ENCODE measurements at places on chromosomes 5 and 9. TPM values are rescaled to one million over a fixed set of nuclear protein-coding genes. Genes with fewer than 3 reads are reported as not detected.
A peak's percentile ranks its signal among the peaks of the same experiment; 100 is the strongest.

GRCh38 chr5:84602371-84602771, 217.7 kb upstream of the EDIL3 start:
- no peak for DNase-seq

DNA sequence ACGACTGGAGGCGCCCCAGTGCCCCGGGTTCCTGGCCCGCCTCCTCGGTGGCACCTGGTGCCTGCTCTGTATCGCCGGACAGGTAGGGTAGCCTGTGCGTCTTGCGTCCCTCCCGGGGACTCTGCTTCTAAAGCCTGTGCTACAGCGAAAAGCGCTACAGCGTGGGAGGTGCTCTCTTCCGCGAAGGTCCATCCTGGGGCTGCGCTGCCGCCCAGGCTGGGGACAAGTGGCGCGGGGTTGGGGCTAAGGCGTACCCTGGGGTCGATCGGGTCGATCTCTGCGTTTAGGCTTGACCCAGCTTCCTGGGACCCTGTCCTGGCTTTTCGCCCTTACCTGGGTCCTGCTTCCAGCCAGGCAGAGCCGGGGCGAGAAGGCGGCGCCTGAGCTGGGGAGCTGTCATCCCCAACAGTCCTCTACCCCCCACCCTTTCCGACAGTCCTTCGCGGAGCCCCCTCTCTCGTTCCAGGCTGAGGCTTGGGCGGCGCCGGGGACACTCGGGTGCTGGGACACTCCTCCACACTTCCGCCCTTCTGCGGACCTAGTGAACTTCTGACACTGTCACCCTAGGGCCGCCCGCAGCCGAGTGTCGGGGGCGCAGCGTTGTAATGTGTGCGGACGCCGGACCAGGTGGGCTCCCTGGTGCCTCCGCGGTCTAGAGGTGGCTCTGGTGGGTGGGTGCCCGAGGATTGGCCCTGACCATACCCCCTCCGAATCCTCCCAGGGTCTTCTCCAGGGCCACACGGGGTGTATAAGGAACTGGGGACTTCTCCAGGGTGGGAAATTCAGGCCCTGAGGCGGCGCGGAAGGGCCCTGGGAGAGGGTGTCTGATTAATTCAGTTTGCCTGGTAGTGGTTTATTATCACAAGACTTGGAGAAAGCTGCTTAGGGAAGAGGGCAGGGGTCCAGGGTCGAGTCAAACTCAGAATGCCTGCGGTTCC, 328.2 kb downstream of the SH3GL2 start:
- DNase-seq, result no peak

DNA sequence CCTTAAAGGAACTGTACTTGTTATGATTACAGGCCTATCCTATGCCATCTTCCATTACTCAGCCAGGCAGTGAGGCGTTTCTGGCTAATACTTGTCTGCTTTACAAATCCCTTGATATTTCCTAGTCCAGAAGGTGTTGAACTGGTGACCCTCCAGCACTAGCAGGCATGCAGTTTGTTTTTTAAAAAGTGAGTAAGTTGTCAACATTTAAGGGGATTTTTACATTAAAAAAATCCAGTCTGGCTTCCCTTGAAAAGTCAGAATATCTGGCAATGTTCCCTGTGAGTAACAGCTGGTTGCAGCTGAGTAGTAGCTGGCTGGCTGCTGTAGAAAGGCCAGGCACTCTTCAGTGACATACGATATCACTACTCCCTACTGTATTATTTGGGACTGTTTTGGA, 21.8 kb downstream of the GRIN3A start:
- DNase-seq, result no peak

DNA sequence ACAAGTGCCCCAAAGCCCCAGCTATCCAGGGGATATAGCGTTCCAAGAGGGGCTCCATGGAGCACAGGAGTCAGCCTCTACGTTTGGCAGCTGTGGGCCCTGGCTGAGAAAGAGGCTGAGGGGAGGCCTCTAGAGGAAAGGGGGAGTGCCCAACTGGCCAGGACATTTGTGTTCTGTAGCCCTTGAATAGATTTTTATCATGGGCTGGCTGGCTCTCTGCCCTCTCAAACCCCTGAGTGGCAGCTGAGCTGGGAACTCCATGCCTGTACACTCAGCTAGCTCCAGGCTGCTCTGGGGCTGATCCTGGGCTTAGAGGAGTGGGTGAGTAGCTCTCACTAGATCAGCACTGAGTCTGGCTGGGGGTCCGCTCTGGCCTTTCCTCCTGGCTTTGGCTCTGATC, 285.0 kb downstream of the ZSWIM6 start:
- DNase-seq, result no peak

DNA sequence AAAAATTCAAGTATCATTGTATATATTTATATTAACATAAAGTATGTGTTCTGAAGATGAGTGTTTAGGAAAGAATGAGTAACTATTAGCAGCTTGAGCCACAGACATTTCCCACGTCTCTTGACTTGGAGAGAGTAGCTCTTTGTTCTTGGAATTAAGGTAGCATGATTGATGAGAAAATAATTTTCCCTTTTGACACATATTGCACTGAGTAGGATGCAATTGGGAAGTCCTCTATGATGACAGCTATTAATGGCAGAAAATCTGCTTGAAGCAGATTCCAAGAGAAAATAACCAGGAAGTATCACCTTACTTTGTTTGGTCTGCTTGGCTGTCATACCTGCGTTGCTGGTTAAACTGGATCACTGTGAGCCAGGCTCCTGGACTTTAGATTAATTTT, 204.8 kb downstream of the TLE4 start:
- no peak for DNase-seq

- peak; percentile 64 for DNase-seq
Measured at GRCh38 chr5:40755093-40755406, 711 bp downstream of the TTC33 start.

DNA sequence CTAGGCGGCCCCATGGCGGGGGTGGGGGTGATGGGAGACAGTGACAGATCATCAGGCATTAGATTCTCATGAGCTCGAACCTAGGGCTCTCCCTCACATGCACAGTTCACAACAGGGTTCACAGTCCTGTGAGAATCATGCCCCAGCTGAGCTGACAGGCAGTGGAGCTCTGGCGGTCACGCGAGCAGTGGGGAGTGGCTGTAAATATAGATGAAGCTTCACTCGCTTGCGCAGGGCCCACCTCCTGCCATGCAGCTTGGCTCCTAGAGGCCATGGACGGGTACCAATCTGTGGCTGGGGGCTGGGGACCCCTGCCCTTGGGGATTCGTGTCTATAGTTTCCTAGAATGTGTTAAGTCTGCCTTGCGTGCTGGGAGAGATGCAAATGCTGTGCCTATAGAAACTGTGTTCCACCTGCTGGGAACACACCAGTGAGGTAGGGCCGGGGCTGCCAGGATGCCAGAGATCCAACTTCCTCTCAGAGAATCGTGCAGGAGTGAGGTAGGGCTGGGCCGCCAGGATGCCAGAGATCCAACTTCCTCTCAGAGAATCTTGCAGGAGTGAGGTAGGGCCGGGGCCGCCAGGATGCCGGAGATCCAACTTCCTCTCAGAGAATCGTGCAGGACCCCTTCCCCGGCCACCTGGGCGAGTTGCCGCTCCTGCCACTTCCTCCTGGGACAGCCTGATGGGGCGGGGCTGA, 14.1 kb upstream of the EXOC3 start:
- DNase-seq, result no peak

GRCh38 chr9:118883411-118883810, 485.8 kb downstream of the BRINP1 start:
- DNase-seq, result no peak

DNA sequence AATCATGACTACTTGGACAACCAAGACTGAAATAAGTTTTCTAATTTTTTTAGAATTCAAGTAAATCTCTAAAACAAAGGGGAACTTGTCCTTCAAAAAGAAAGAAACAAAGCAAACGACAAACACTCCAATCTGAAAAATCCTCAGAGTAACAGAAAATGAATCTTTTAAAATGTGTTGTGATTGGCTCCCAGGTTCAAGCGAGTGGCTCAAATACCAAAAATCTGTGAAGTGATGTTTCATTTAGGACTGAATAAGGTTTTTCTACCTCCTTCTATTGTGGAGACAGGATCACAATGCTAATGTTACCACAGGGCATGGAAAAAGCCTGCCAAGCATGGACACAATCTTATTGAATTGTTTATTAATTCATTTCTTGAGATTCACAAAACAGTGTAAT, 415.7 kb downstream of the RAB3C start:
- DNase-seq, result no peak

DNA sequence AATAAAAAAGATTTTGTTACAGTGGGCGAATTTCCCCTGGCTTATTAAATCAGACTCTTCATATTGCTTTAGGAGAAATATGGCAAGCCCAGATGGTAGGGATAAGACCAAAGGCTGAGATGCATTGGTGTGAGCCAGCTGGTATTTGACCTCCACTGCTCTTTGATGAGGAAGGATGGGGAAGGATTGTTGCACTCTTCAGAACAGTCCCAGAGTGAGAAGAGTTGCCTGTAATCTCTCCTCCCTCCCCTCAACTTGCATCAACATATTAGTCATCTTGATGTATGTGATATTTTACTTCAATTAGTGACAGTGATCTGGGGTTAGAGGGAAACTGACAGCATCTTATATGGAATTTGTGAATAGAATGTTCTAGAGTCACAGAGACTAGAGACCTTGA, 136.6 kb downstream of the ADAMTS12 start:
- DNase-seq, result no peak

DNA sequence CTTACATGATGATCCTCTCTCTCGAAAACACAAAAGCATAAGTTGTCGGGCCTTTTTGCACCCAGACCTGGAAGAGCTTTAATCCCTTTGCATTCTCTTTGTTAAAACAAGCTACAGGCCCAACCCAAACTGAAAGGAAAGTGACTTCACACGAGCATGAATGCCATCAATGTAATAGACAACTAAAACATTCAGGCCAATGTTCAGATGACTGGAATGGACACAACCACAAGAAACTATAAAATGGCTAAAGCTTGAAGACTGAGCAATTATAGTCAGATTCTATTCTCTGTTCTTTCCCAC, 45.5 kb downstream of the RFX3 start:
- DNase-seq, result no peak

GRCh38 chr9:134787601-134788531, 92.7 kb upstream of the FCN2 start:
- DNase-seq, result no peak

- DNase-seq, result no peak
Measured at GRCh38 chr5:142810743-142811290, 40.6 kb downstream of the ARHGAP26 start.

DNA sequence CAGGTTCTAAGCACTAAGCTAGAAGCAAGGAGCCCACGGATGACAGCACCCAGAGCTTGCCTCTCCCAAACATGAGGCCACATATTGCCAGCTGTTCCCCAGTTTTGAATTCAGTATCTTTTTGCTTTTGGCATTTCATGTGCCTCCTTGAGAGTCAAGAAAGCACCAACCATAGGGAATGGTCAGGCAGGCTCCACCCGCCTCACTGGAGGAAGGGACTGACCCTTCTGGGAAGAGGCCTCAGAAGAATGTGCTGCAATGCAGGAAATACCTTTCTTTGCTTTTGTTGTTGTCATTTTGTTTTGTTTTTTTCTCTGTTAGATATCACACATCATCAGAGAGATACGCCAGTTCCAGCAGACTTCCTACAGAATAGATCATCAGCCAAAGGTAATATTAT, 13.7 kb upstream of the CKMT2 start:
- no peak for DNase-seq

DNA sequence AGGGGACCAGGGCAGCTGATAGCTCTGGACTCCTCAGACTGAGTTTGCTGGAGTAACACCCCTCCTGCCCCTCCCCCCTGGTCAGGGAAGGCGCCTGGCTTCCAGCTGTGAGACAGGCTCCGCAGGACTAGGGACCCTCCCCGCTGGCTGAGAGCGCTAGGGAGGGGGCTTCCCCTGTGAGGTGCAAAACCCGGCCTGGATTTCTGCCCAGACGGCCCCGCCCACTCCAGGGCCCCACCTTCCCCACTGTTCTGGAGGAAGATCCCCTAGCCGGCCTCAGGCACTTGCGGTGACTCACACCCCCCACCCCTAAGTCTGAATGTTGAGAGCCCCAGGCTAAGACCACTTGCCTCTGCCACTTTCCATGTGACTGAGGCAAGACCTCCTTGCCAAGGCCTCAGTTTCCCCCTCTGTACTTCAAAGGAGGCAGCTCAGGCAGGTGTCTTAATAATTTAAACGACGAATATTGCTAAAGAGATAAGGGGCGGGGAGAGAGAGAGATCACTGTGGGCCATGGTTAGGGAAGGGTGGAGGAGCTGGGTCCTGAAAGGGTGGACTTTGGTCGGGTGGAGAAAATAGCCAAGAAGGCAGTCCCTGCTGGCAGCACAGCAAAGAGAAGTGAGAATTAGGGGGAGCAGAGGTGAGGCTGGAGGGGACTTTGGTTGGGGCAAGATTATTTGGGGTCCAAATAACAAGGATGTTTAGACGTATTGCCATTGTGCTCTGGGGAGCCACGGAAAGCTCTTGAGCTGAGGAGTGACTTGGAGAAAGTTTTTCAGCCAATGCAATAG, 1.0 kb upstream of the DAB2IP start:
- DNase-seq, result no peak

- no peak for DNase-seq
Measured at GRCh38 chr5:139650031-139650688, 2.0 kb downstream of the CXXC5 start.

- DNase-seq, result no peak
Measured at GRCh38 chr5:94901191-94901979, 282.9 kb downstream of the SLF1 start.

PNPLA7 gene
- 5.6 TPM for total RNA-seq

ZNF483 gene
- total RNA-seq, result 19.6 TPM

PCA3 gene
- total RNA-seq, result not detected

IL3 gene
- total RNA-seq, result not detected

CENPK gene
- 5.1 TPM for total RNA-seq

TAS2R1 gene
- not detected for total RNA-seq

TAF11L5 gene
- total RNA-seq, result not detected

HMCN2 gene
- total RNA-seq, result not detected

CCNI2 gene
- 4.4 TPM for total RNA-seq

EXOSC2 gene
- 59.9 TPM for total RNA-seq

Data from CD8-positive, alpha-beta T cell (primary cell).